ENCODE measurements at places on chromosomes 5 and 9. TPM values are rescaled to one million over a fixed set of nuclear protein-coding genes. Genes with fewer than 3 reads are reported as not detected.
A peak's percentile ranks its signal among the peaks of the same experiment; 100 is the strongest.

DNA sequence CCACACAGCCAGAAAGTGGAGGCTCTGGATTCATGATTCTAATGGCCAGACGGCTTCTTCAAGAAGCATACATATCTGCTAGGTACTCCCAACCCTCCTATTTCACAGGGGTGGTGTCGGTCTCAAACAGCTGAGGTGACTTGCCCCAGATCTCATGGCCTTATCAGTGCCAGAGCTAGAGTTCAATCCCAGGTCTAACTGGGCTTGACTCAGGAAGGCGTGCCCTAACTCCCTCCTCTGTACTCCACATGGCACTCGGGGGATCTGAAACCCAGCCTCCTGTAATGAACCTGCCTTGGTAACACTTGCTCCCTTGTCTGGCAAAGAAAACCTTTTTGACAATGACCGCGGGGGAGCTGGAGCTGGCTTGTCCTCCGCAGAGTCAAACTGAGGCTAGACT, 2.1 kb downstream of the QRFP start:
- 0 out of 2 replicates have a peak overlapping the region, but pooled peaks have one; percentile 63 for H3K27ac ChIP-seq
- H3K27me3 ChIP-seq = no peaks in the 10 kb centered on the region
- no peaks in the 10 kb centered on the region for H3K4me1 ChIP-seq
- DNase-seq = no peak

DNA sequence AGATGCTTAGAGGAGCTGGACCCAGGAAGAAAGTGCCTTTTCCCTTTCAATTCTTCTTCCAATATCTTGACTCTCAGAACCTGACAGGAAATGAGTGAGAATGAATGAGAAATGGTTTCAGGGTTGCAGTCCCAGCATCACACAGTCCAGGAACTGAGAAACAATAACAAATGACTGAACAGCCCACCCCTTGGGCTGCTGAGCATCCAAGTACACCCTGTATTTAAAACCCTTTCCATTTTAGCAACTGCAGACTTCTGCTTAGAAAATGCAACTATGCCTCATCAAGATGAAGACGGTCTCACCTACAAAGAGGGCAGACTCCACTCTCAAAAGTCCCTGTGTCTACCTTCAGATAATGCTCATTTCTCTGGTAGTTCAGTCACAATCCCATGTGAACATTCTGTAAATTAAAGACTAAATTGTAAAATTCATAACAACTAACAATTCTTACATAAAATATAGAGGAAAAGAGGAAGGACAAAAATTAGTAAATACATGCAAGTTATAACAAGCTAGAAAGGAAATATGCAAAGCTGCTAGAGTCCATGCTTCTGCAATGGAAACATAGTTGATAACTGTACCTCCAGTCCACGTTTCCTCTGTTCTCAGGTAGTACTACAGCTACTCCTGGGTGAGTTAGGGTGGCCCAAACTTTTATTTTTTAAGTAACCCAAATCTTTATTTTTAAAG, 316.5 kb downstream of the ICE1 start:
- H3K27ac ChIP-seq = no peak overlapping the region
- no peaks in the 10 kb centered on the region for H3K36me3 ChIP-seq
- no peaks in the 10 kb centered on the region for H3K4me1 ChIP-seq

GRCh38 chr9:121133104-121133816, 58.5 kb downstream of the CNTRL start:
- 0 out of 2 replicates have a peak overlapping the region, but pooled peaks have one; percentile 14 for H3K4me3 ChIP-seq
- no peaks in the 10 kb centered on the region for H3K36me3 ChIP-seq
- DNase-seq = peak; percentile 66
- no peak overlapping the region for H3K27ac ChIP-seq
- peaks cover 12% of the 10 kb centered on the region for H3K4me1 ChIP-seq

DNA sequence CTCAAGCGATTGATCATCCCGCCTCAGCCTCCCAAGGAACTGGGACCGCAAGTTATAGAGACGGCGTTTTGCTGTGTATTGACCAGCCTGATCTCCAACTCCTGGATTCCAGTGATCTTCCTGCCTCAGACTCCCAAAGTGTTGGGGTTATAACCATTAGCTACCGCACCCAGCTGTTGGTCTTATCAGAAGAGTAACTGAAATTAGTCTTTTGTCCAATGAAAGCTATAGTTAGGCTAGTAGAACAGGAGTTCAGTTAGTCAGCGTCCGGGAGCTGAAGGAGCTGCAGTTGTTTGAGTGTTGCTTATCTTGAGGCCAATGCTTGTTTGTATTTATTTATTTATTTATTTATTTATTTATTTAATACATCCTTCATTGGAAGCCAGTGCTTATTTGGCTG, 3.2 kb upstream of the MIGA2 start:
- no peaks in the 10 kb centered on the region for H3K27me3 ChIP-seq
- H3K4me1 ChIP-seq = no peaks in the 10 kb centered on the region
- H3K27ac ChIP-seq = no peak overlapping the region
- H3K36me3 ChIP-seq = no peaks in the 10 kb centered on the region

- H3K27me3 ChIP-seq = no peaks in the 10 kb centered on the region
- H3K4me3 ChIP-seq = no peak overlapping the region
- H3K36me3 ChIP-seq = no peaks in the 10 kb centered on the region
- no peak for DNase-seq
Observed at GRCh38 chr5:50501491-50502228, 60.6 kb upstream of the EMB start.

SMC5 gene
- 29.0 TPM for total RNA-seq
